ENCODE measurements at places on chromosomes 12 and 14. TPM values are rescaled to one million over a fixed set of nuclear protein-coding genes. Genes with fewer than 3 reads are reported as not detected.

DNA sequence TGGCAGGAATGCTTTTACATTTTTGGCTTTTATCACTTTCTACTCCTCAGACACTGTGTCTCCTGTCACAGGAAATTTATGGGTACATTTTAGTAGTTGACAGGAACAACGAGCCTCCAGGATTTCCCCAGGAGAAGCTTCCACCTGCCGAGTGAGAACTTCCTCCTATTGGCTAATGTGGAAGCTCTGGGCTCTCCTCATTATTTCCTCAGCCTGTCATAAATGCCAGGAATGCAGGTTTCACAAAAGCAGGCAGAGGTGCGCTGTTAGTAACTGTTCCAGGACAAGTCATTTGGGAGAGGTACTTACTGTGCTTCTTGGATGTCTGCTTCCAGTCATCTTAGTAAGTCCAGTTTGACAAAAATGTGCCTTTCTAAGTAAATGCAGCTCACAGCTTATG lies 19.1 kb upstream of the DCP1B start:
- peak; percentile 38 for DNase-seq

- no peak for DNase-seq
Observed at GRCh38 chr14:20494935-20495766, 10.2 kb upstream of the RNASE10 start.

The PLEKHA5 gene
- total RNA-seq = 82.8 TPM

DNA sequence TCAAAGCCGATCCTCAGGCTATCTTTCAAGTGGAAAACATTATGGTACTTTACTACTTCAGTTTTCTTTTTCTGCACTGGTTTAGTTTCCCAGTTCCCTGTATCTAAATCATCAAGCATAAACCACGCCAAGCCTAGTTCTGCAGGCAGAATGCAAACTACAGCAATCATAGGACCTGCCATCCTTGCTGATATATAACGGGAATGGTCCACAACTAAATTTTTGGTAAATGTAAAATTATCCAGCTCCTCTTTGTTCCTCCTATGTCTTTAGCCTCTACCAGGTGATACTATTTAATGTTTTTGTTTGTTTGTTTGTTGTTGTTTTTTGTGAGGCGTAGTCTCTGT lies 19.3 kb upstream of the PALS1 start:
- DNase-seq = no peak

Data from GM23338 (cell line).